A549 treated with DMSO at 1 μM for 4 hours (cell line): ENCODE measurements at places on chromosomes 16 and 17. TPM values are rescaled to one million over a fixed set of nuclear protein-coding genes. Genes with fewer than 3 reads are reported as not detected.

The PTX4 gene
- total RNA-seq: not detected in 5 replicates

The HOXB3 gene
- 4.6 to 5.8 TPM (median 5.5 TPM) in 5 replicates for total RNA-seq

The TOM1L1 gene
- 35.2 to 43.3 TPM (median 39.4 TPM) in 5 replicates for total RNA-seq

The NPIPB9 gene
- 0.69 to 2.3 TPM (median 1.8 TPM) in 5 replicates for total RNA-seq

The MMP2 gene
- 9.4 to 13.8 TPM (median 11.6 TPM) in 5 replicates for total RNA-seq
